GF-D8 (cell line): ENCODE measurements at places on chromosomes 1 and 21.

DNA sequence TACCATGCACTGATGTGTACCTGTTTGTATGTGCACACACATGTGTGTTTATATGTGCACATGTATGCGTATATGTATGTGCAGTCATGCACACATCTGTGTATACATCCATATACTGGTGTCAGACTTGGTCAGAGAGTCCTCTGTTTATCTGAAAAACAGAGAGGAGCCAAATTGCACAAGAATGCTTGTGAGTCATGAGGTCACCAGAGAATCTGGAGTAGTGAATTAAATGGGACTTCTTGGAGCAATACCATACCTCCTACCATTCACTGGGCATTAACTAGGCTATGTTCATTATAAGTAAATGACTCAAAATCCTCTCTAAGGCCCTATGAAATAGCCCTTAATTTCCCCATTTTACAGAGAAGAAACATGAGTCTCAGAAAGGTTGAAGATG lies 272.1 kb upstream of the C1orf87 start:
- no peak for DNase-seq

GRCh38 chr1:13801232-13801631 lies 101.2 kb downstream of the PRDM2 start:
- no peak for DNase-seq

DNA sequence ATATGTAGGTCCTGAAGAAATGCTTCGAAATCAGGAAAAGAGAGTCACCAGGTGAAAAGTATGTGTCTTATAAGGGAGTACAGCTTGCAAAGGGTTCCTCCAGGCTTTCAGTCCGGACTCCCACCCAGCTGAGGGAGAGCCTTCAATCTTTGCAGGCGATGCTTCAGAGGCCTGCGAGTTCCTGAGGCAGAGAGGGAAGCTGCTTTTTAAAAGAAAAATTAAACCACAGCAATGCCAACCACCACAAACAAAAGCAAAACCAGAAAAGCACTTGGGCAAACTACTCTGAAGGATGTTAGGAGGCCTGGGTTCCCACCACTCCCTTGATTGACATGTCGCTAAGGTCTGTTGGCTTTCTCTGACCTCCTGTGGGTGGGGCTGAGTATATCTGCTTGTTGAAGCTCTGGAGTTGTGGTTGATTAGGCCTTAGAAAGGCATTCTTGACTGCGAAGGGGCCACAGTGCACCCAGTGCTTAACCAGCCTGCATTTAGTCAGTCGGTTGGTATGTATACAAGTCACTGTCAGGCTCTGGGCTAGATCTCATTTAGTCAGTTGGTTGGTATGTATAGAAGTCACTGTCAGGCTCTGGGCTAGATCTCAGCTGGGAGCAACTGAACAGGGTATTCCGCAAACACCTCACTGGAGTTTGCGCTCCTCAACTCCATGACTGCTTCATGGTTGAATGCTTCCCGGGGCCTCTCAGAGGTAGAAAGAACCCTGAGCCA lies 1.2 kb downstream of the NIPAL3 start:
- peak; percentile 16 for DNase-seq

DNA sequence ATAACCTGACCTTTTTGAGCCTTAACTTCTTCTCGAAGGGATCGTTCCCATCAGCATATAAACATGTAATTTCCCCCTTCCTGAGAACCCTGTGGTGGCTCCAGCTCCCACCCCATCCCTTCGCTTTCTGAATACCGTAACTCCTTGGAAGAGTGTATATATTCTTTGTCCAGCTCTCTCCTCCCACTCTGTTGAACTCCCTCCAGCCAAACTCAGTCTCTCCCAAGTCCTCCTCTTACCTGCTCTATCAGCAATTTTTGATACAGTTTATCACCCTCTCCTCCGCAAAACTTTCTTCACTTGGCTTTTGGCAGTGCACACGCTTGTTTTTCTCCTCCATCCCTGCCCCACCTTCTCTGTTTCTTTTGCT lies 109.9 kb upstream of the SLC25A33 start:
- DNase-seq = no peak

- DNase-seq = no peak
Measured at GRCh38 chr1:193212637-193213036, 26.2 kb upstream of the B3GALT2 start.

DNA sequence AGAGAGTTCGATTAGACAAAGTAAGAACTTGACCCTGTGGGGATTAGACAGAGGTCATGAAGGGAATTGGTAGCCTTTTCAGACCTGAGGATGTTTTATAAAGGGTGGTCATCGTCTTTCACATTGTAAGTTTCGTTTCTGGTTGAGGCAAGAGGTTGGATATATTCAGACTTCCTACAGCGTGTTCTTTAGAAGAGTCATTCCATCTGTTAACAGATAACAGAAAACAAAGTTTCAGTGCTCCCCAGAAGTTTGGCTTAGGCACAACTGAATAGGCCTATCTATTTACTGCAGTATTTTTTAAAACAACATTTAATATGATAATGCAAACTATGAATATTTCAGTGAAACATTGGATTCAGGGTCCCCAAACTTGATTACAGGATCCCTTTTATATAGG lies 17.1 kb upstream of the IVNS1ABP start:
- DNase-seq = no peak

DNA sequence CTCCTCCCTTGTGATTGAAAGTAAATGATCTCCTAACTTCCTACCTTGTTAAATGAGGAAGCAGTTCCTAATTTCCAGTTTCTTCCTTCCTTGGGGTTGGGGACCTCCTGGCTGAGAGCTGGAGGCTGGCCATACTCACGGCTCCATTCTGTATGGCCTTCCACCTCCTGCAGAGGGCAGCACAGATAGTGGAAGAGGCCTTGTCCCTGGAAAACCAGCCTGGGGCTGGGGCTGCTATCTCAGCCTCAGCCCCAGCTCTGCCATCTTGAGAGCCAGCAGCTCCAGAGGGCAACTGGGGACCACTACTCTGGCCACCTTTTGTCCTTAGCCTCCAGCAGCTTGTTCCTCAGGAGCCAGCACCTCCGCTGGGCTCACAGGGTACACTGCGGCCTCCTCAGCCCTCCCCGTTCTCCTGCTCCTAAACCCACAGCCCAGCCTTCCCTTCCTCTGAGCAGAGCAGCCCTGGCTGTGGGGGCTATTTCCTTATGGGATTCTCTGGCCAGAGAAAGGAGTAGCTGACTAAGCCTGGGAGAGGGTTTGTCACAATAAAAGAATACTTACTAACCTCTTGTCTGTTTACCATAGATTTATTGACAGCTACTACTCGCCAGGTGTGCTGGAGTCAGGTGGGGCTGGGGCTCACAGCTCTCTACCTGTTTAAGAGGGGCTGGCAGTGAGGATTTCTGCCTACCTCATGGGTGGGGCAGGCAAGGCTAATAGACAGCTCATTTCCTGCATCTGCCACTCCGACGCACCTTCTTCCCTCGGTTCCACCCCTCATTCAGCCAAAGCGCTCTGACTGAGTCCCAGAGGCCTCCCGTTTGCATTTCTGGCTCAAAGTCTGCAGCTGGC lies 6.3 kb downstream of the TMEM234 start:
- no peak for DNase-seq

DNA sequence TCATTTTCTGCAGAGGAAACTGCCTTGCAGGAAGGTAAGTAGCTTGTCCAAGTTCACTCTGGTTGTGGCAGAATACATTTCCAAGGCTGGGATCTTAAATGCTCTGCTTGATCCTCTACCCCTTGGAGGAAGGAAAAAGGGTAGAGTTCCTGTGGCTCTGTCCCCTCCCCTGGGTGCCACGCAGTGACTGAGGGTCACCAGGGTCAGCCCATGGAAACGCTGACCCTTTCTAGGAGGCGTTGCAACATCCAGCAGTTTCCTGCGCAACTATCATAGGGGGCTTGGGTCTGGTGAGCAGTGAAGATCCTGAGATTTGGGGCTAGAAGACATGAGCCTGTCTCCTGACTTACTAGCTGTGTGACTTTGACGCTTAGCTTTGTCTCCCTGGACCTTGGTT lies 29.4 kb upstream of the EPS8L3 start:
- DNase-seq = no peak

DNA sequence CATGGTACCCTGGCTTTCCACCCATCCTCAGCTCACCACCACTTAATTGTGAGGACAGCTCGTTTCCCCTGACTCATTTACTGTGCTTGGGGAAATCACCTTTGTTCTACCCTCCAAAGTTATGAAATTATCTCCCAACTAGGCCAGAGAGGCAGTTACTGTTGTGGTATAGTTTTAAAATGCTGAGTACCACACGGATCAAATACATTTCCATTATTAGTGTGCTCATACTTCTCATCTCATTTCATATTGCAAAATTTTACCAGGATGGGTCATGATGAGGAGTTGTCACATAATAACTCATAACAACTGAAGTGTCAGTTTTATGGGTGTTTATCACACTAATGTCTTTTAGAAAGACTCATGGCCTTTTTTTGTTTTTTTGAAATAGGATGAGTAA lies 9.2 kb upstream of the OR2B11 start:
- no peak for DNase-seq

- DNase-seq = no peak
Measured at GRCh38 chr1:42953182-42954180, 5.2 kb downstream of the SLC2A1 start.

- no peak for DNase-seq
Measured at GRCh38 chr1:35178295-35178695, 14.7 kb downstream of the SFPQ start.

GRCh38 chr1:87829360-87829759 lies 500.7 kb downstream of the LMO4 start:
- no peak for DNase-seq

DNA sequence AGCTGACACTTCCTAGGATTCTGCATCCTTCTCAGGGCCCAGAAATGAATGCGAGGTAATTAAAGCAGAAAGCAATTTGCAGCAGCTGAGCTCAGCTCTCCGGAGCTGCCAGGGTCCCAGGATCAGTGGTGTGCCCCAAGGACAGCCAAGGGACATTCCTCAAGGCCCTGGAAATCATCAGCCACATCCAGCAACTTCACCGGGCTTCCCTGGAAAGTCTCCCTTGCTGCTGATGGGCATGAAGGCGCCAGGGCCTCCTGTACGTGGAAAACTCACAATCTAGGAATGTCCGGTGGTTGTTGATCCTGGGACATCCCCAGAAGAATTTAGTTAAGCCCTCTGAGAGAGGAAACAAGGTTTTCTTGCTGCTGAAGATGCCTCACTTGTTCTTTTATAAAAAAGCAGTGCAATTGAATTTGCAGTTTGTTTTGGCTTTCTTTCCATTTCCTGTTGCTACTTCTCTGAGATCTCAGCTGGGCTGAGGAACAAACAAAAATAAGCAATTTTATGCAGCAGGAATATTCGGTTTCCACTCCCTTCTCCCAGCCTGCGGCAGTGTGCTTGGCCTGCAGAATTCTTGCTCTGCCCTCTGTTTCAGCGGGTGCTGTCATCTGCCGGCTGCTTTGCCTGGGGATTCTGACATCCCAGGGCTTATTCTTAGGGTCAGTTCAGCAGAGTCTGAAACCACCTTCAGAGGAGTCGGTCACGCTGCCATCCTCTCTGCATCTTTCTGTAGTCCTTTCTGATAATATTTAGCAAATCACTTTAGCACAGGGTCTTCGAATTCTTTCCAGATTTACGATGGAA lies 85.9 kb downstream of the TCP10L start:
- no peak for DNase-seq

GRCh38 chr1:206678490-206678889 lies 6.2 kb upstream of the MAPKAPK2 start:
- DNase-seq = no peak

- DNase-seq = peak; percentile 9
Measured at GRCh38 chr1:15966081-15966955, 9.6 kb downstream of the ZBTB17 start.

DNA sequence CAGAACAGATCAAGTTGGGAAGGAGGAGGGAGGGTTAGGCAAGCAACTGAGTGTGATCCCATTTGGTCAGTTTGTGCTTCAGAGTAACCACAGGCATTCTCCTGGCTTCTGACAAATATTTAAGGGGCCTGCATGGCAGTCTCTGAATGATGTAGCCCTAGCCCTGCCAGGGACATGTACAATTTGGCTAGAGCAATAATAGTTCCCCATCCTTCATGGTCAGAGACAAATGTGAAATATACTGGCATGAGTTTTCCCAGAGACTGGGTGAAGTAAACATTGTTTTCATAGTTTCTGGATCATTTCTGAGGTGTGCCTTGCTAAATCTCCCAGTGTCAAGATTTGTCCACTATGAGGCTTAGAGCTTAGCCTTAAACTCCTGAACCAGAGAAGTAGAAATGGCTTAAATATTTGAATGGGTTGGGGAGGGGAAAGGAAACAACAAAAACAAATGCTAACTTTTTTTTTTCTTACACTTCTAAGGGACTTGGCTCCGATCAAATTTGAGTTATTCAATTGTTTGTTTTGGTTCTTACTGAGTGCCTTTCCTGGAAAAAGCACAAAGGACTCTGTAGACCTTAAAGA lies 42.0 kb upstream of the UBE2U start:
- no peak for DNase-seq

DNA sequence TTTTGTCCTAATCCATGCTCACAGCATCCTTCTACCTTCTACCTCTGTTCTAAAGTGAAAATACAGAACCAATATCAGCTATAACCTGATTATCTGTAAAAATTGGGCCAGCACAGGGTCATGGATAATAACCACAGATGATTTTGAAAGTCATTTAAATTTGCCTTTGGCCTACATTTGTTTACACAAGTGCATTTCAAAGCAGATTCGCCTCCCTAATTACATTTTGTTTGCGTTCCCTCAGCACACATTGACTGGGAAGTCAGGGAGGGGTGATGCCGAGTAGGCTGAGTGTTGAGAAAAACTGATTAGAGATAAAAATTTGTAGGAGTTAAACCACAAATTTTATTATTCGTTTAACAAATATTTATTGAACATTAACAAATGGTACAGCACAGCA lies 19.2 kb upstream of the RGS8 start:
- DNase-seq = no peak

DNA sequence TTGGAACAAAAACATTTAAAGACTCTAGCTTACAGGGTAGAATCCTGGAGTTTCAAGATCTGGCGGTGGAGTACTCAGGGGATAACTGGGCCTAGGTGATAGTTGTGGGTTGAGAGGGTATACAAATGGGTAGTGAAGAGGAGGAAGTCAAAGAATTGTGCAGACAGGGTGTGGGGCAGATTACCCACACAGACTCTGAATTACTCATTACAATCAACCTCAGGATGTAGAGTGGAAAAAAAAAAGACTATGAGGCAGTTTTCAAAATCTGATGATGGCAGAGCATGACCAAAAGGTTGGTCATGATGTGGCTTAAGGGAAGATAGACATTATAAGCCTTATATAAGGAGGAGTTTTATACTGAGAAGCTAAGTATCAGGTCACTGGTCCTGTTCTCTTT lies 44.1 kb upstream of the GLIS1 start:
- no peak for DNase-seq

- no peak for DNase-seq
Measured at GRCh38 chr1:18751425-18751824, 108.0 kb downstream of the TAS1R2 start.

DNA sequence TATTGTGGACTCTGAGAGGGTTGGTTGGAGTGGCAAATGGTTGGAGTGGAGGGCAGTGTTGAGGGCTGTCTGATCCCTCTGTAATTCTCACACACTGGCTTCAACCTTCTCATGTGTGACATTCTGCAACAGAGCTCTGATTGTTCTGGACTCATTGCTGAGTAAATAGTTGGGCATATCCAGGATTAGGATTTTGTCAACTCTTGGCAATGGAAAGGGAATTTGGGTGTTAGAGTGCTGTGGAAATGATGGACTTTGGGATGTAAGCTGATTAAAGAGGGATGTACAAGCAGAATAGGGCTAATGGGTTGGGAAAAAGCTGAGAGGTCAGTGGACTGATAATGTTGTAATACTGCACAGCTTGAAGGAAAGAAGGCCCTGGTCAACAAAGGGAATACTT lies 16.5 kb downstream of the TLCD4 start:
- DNase-seq = no peak

- DNase-seq = no peak
Measured at GRCh38 chr1:98172578-98172977, 251.7 kb upstream of the DPYD start.

GRCh38 chr1:1290238-1290731 lies 10.0 kb downstream of the SCNN1D start:
- no peak for DNase-seq
